ENCODE measurements at places on chromosomes 1 and 21.

GRCh38 chr1:182478238-182478637, 28.3 kb downstream of the RGSL1 start:
- DNase-seq = no peak

- DNase-seq = no peak
These were observed 19.9 kb downstream of the NIBAN1 start for GRCh38 chr1:184954232-184954995.

DNA sequence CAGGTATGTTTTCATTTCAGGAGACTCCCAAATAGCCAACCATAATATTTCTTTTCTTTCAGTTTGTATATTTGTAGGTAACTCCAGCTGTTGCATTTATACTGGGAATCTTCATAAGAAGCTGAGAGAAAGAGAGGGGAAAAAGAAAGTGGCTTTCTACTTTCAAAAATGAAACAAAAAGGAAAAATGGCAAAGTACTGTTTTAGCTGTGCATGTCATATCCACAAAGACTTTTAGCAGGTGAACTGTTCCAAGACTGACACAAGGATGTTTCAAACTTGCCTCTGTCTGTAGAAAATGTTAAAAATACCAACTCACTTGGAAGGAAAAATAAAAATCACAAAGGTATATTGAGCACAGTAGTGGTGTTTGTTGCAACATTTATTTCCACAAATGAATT, 41.9 kb upstream of the CACYBP start:
- DNase-seq = no peak

DNA sequence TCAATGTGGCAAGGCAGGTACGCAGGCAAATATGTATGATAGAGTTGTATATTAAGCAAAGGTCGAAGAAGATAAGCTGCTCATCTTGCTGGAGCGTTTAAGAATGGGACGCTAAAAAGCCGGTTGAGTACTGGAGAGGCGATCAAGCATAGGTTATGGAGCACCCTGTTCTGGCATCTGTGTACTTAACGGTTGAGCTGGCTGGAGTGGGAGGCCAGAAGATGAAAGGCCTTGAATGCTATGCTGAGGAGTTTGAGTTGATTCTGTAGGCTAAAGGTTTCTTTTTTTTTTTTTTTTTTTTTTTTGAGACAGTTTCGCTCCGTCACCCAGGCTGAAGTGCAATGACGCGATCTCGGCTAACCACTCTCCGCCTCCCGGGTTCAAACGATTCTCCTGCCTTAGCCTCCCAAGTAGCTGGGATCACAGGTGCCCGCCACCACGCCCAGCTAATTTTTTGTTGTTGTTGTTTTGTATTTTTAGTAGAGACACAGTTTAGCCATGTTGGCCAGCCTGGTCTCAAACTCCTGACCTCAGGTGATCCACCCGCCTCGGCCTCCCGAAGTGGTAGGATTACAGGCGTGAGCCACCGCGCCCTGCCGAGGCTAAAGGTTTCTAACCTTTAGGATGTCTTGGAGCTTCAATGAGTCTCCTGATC, 850 bp upstream of the KHDC4 start:
- DNase-seq = no peak

DNA sequence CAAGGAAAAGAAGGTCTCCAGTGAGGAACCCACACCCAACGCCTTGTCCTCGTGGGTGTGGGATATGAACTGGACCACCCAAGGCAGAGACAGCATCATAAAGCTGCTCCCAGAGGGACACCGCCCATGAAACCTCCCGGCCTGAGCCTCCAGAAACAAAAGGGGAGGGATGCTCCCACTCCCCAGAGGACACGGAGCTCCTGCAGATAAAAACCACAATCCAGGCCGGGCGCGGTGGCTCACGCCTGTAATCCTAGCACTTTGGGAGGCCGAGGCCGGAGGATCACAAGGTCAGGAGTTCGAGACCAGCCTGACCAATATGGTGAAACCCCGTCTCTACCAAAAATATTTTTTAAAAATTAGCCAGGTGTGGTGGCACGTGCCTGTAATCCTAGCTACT, 66.4 kb downstream of the CHD5 start:
- no peak for DNase-seq

DNA sequence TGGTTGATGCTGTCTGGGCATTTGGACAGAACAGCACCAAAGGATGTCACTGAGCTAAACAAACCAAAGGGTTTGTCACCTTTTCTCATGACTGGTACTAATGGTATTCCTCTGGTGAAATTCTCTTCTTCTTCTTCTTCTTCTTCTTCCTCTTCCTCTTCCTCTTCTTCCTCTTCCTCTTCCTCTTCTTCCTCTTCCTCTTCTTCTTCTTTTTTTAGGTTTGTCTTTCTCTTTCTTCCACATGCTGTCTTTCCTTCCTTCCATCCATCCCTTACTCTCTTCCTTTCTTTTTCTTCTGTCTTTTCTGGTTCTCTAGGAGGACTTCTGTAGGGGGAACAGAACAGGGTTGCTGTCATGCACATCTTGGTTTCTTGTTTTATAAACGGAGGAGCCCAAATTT, 9.3 kb upstream of the IGFN1 start:
- no peak for DNase-seq

- DNase-seq = no peak
These were observed 5.5 kb downstream of the TNFRSF25 start for GRCh38 chr1:6460301-6461050.

- no peak for DNase-seq
These were observed 6.7 kb downstream of the CENPF start for GRCh38 chr1:214609692-214610091.
